NCI-H446 (cell line): ENCODE measurements at places on chromosomes 7 and 10.

GRCh38 chr10:133391249-133391635 is 2.7 kb upstream of the MTG1 start:
- DNase-seq = no peak

DNA sequence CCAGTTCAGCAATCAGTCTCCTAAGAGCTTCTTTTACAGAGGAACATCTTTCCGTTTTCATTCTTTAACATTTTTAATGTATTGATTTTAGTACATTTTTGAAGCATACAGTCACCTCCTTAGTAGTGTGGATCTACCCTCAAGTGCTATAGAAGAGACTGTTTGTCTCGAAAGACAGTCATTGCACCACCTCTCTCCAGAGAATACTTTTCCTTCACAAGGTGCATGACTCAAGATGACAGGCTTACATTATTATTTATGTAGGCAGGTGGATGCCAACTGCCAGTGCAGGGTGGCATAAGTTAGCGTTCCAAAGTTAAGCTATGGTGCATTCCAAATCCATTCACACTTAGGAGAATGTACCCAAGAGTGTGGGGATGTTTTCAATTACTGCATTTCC is 71.8 kb downstream of the ZEB1 start:
- no peak for DNase-seq

- no peak for DNase-seq
These were observed 47.9 kb downstream of the GALNT11 start for GRCh38 chr7:152073352-152073751.

GRCh38 chr7:118349604-118350003 is 125.1 kb downstream of the ANKRD7 start:
- DNase-seq = no peak

GRCh38 chr10:118870467-118871243 is 115.9 kb upstream of the CACUL1 start:
- no peak for DNase-seq
